ENCODE measurements at places on chromosomes 7 and 10. TPM values are rescaled to one million over a fixed set of nuclear protein-coding genes. Genes with fewer than 3 reads are reported as not detected.

- DNase-seq, result no peak
Observed at GRCh38 chr10:63977329-63977923, 456.2 kb downstream of the REEP3 start.

DNA sequence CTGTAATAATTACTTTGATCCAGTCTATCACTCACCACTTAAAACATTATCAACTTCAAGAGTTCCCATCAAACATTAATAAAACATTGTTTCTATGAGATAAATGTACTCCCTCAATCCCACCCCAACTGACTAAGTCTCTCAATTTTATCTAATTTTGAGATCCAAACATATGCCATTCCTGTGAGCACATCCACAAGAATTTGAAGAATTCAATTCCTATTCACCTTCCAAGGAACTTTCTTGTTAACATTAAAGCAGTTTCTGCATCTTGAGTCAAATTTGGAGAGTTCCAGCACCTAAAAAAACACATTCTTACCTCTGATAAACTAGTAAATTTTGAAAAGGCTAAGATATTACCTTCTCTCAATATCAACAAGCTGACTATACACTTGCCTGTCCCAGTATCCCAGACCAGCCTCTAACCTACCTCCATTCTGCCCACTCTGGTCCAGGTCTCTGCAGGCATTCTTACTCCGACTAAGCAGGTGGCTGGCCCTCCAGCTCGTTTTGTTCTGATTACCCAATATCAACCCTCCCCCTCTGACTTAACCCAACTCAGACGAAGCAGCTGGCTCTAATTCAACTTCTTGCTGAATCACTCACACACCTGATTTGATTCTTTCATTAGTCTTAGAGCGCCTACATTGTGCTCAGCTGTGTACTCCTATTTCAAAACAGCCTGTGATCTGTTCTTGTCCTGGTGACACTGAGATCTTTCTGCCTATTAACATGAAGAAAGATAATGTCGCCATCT lies 275.2 kb downstream of the IPMK start:
- DNase-seq, result no peak

DNA sequence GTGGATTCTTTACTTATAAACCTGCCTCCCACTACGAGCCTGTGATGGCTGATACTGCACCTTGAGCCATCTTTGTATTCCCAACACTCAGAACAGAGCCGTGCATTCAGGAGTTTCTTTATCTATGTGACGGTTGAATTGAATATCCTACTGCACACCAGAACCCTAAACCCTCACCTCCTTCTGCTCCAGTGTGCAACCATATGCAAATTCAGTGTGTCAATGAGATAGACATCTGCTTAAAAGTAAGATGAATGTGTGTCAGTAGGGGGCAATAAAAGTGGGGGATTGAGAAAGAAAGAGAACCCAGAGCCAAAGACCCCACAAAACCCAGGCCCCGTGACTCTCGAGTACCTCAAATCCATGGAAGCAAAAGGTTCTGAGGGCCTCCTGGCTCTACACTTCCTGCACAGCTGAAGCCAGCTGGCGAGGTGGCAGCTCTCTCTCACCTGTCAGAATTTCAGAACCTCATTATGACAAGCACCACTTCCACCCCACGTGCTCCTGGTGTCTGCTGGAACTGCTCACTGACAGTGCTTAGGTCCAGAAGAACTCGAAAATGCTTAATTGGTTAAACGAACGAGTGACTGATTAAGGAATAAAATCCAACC lies 143.3 kb upstream of the GPR26 start:
- no peak for DNase-seq

GRCh38 chr10:119422682-119423509 lies 119.6 kb downstream of the RGS10 start:
- peak; percentile 49 for DNase-seq

GRCh38 chr7:13181216-13181615 lies 493.8 kb downstream of the ARL4A start:
- DNase-seq, result no peak

- no peak for DNase-seq
Observed at GRCh38 chr10:125700355-125700911, 17.5 kb upstream of the TEX36 start.

The TECPR1 gene
- 22.7 TPM for total RNA-seq

DNA sequence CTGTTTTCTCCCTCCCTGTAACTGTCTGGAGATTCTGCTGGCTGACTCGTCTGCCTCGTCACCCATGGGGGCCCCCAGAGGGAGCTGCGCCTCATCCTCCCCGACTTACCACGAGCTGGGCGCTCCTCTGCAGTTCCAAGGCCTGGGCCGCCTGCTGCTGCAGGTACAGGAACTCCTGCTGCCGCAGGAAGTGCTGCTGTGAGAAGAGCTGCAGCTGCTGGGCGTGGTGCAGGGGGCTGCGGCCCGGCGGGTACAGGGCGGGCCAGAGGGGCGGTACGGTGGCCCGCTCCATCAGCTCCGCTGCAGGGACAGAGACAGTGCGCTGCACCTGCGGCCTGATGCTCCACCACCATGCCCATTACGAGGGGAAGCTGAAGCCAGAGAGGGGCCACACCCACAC lies 47.7 kb downstream of the TNRC18 start:
- DNase-seq, result no peak

DNA sequence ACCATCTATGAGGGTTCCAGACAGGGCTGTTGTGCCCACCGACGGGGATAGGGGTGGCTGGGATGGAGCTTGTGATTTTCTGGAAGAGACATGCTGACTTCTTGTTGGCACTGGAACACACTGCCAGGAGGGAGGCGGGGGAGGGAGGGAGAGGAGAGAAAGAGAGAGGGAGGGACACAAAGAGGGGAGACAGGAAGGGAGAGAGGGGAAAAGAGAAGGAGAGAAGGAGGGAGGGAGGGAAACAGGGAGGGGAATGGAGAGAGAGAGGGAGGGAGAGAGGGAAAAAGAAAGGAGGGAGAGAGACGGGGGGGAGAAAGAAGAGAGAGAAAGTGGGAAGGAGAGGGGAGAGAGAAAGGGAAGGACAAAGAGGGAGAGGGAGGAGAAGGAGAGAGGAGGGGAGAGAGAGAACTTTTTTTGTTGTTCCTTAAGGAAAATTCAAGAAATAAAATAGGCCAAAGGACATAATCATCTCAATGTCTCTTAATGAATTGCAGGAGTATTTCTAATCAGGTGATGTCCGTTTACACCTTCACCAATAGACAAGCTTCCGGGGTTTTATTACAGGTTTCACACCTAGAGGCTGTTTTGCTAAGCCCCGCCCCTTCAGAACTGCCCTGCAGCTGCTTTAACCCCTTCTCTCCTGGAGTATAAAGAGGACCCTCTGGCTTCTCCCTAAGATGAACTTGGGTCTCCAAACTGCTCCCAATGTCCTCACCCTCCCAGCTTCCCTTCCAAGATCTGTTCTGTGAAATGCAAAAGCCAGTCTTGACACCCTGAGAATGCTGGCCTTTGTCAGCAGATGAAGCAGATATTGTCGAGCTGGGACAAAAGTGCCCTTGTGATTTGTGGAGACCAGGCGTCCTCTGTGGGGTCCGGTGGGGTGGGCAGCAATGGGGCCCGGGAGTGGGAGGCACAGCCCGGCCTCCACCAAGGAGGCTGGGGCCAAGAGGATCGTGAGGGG lies 82.0 kb upstream of the GTF2IRD1 start:
- DNase-seq, result no peak

DNA sequence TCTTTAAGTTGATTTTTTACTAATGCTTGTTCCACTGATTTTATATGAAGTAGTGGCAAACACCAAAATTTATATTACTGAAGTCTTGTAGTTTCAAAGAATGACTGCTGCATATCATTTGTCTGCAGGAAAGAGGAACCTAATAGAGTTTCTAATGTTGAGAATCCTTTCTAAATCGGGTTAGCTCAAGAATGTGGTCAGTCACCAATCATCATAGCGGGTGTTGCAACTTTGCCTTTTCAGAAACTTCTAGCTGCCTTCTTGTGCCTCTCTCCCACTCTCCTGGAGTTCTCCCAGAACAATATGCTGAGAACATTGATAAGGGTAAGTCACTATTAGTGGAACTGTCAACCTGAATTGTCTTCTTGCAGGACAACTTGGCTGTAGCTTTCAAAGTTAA lies 524.8 kb upstream of the SORCS1 start:
- DNase-seq, result no peak

- DNase-seq, result no peak
Observed at GRCh38 chr10:97889461-97890265, 40.0 kb downstream of the GOLGA7B start.

The RBP4 gene
- 4.6 TPM for total RNA-seq

DNA sequence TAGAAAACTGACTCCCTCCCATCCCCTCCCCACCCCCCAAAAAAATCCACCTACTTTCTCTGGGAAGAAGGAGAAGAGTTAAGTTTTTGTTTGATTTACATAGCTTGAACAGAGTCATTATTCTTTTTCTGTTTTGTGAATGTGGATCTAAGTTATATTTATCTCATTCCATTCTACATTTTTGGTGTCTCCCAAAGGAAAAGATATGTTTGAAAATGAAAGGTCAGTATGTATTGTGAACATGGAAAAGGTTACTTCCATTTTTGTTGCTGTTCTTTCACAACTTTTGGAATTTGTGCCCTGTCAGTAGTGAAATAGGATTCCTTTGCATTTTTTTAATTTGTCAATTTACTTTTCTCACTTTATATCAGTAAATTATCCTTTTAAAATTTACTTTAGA lies 547.9 kb downstream of the SUGCT start:
- no peak for DNase-seq

DNA sequence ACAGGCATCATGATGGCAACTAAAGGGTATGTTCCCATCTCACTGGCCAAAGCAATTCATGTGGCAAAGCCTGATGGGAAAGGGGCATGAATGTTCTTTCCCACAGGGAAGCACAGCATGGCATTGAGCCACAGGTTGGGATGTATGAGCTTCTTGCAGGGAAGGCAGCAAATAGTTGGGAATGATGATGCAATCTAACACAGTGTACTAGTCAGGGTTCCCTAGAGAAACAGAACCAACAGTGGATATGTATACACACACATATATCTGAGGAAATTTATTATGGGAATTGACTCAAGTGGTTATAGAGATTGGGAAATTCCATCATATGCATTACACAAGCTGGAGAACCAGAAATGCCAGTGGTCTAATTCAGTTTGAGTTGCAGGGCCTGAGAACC lies 253.6 kb upstream of the NPVF start:
- DNase-seq, result no peak

The ZNF789 gene
- total RNA-seq, result 3.9 TPM

DNA sequence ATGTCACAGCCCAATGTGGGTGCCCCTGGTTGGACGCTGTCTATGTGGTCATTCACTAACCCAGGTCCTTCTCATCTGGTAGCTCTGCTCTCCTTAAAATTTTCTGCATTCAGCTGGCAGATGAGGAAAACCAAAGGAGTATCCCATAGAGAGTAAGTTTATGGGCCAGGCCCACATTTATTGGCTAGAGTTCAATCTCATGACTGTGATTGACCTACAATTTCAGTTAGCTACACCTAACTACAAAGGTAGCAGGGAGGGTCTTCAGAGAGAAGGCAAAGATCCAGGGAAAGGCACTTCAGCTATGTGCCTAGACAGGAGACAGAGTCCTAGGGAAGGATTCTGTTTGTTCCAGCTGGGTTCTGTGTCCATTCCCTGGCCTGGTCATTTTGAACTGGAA lies 23.7 kb upstream of the PPIF start:
- no peak for DNase-seq

GRCh38 chr10:130046591-130046990 lies 64.0 kb downstream of the C10orf143 start:
- DNase-seq, result no peak

GRCh38 chr7:149147752-149148653 lies 750 bp downstream of the ZNF398 start:
- peak; percentile 57 for DNase-seq

DNA sequence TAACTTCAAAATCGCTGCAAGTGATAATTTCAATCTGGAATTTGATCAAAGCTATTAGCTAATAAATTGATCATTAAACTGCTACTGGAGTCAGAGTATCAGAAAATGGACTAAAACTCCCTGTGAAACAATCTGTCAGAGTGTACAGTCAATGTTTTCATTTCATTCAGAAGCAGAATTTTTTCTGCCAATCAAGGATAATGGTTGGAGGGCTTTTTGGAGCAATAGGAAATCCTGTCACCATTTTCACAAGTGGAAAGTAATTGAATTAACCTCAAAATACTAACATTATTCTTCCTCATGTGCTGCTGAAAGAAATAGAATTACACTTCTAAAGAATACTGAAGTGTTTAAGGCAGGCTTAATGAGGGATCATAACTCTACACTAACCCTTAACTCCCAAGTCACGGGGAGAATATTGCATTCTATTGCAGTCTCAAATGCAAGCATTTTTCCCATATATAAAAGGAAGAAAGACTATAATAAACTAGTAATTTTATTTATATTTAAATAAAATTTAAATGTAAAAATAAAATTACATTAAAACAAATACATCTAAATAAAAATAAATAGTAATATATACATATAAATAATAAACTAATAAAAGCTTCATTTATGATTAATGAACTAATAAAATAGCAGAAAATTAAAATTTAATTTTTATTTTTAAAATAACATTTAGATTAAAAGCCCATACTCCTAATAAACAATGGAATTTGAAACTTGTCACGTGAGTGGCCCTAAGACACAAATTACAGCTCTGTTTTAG lies 67.1 kb downstream of the SEMA3E start:
- DNase-seq, result no peak

The ZNF425 gene
- 1.2 TPM for total RNA-seq

DNA sequence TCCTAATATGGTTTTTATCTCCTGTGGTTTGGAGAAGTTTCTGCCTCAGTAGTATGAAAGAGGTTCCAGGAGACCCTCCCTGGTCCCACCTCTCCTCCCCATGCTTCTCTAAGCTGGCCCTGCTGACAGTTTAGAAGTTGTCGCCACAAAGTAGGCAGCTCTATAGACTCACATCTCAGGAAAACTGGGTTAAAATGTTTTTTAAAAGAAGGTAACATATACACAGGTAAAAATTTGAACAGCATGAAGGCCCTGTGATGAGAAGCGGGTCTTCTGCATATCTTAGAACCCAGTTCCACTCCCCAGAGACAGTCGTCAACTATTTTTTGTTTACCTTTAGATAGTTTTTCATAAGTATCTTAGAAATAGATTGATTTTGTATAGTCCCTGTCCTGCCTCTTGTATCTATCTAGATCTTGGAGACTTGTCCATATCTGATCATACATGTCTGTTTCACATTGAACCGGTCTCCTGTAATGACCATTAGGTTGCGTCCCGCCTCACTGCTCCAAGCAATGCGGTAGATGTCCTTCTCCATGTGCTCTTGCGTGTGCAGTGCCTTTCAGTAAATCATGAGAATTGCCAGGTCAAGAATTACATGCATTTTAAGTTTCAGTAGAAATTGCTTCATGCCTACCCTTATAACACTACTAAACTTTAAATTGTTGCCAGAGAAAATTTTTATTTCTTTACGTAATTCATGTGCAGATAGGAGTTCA lies 2.2 kb downstream of the DUSP5 start:
- DNase-seq, result no peak
